Activated T-cell treated with anti-CD3 and anti-CD28 coated beads, Interleukin-2, amount 50 U/mL, for 48 hours (primary cell): ENCODE measurements at places on chromosomes 16 and 17.

DNA sequence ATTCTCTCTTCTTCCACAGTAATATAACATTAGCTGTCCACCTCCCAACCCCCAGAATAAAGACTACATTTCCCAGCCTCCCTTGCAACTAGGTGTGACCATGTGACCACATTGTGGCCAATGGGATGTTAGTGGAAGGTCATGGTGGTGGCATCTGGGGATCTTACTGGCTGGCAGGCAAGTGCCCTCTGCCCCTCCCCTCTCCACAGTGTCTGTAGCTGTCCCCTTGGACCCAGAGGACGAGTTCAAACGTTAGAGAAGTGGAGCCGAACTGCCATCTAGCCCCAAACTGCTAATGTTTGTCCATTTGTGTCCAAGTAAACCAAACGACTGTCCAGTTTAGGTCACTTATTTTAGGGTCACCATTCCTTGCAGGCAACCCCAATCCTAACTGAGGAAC lies 26.6 kb upstream of the KCNG4 start:
- DNase-seq: peak; percentile 31

DNA sequence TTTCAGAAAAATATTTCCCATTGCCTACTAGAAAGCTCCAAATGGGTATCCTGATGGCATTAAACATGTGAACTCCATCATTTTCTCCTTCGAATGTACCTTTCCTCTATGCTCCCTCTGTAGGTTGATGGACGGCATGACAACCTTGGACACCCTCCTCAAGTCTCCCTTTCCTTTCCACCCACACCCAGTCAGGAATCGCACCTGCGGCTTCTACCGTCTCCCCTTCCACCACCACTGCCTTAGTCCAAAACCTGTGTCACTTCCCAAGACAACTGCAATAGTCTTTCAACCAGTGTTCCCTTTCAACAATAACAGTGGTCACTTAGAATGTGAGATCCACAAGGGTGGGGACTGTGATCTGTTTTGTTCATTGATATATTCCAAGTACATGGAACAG lies 233.1 kb upstream of the AXIN2 start:
- no peak for DNase-seq

GRCh38 chr17:47316311-47316710 lies 7.4 kb upstream of the EFCAB13 start:
- DNase-seq: no peak

DNA sequence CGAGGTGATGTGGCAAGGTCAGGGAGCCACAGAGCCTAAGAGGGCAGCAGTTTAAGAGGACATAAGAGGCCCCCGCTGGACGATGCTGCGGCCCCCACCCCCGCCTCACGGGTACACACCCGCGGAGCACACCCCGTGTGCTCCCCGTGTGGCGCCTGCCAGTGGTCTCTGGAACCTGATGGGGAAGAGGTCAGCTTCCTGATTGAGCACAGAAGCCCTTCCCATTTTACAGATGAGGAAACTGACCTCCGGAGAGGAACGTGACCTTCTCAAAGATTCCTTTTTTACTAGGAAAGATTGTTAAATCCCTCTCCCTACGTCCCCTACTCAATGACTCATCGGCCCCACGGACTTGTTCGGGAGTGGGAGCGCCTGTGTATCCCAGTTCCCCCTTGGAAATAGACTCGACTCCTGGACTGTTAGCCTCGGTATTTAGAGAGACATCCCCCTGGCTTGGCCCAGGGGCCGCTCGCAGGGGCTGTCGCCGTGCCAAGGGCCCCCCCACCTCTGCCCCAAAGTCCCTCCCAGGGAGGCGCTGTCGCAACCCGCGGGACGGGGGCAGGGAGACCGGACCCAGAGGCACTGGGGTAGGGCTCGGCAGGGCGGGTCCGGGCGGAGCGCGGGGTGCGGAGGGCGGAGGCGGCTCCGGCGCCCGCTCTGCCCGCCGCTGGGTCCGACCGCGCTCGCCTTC lies at the start of gene ABCC3:
Gene ABCC3 (plus strand): TSS at position 658 of the 691 bp plus-strand sequence. CDS start 56 bp downstream, outside the sequence.
- DNase-seq: no peak

DNA sequence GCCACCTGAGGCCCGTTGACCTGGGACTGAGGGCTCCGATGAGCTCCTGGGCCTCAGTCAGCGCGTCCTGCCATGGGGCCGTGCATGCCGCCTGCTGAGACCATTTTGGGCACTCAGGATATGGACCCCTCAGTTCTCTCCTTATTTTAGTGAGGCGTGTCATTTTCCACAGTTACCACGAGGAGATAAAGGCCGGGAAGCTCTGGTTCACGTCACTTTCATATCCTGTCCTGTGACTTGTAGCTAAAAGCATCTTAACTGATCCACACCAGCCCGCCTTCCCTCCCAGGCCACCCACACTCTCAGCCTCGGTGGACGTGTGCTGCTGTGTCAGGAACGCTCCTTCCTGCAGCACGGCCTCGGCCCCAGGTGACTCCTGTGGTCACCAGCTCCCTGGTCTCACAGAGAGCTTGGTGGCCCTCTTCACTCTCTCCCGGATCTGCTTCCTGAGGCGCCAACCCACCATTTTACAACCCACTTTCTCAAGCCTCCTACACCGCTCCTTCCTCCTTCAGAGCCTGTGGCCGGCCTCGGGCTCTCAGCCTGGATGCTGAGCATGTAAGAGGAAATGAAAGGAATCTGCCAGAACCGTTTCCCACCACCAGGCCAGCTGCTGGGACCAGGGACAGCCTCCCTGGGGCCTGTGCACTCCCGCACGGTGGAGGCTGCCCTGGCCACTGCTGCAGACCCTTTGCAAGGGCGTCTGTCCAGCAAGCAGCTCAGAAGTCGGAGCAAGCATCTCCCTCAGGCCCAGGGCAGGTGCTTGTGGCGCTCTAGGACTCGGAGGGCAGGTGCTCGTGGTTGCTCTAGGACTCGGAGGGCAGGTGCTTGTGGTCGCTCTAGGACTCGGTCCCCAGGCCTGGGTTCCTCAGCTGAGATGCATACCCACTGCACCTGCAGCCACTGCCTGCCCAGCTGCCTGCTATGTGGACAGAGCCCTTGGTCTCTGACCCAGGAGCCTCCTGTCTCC lies 23.9 kb upstream of the FASN start:
- DNase-seq: no peak

- peak; percentile 23 for DNase-seq
Observed at GRCh38 chr17:39092692-39093230, 58.7 kb downstream of the PLXDC1 start.

- DNase-seq: peak; percentile 47
Observed at GRCh38 chr17:81710514-81711308, 1.4 kb upstream of the SLC25A10 start.

DNA sequence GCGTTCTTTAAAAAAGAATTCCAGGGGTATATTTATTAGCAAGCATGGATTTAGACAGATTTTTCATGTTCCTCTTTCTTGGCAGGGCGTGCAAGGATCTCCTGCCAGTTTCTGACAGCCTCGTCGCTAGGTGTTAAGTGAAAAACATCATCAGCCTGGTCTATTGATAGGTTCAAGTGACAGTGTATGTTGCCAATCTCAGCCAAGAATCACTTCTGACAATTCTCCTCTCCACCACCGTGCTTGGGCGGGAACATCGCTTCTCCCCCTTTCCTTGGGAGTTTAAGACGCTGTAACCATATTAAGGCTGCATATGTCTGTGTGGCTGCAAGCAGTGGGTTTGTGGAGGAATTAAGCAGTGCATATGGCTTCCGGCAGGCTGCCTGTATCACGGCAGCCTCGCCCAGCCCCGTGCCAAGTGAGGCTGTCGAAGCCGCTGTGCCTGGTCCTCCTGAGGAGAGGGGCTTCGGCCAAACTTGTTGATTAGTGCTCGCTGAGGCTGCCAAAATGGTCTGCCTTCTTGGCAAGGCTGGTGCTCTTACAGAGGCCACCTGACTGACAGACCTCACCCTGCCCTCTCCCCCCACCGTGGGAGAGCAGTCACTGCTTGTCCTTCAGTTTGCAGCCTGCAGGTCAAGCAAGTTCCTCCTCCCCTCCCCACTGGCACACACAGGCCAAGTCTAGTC lies 132.2 kb upstream of the MPHOSPH6 start:
- no peak for DNase-seq

DNA sequence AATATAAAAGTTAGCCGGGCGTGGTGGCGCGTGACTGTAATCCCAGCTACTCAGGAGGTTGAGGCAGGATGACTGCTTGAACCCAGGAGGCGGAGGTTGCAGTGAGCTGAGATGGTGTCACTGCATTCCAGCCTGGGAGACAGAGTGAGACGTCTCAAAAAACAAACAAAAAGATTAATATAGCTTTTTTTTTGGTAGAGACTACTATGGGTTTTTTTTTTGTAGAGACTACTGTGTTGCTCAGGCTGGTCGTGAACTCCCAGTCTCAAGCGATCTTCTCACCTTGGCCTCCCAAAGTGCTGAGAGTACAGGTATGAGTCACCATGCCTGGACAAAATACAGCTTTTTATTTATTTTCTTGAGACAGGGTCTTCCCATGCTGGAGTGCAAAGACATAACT lies 20.2 kb downstream of the ZNRF1 start:
- no peak for DNase-seq

DNA sequence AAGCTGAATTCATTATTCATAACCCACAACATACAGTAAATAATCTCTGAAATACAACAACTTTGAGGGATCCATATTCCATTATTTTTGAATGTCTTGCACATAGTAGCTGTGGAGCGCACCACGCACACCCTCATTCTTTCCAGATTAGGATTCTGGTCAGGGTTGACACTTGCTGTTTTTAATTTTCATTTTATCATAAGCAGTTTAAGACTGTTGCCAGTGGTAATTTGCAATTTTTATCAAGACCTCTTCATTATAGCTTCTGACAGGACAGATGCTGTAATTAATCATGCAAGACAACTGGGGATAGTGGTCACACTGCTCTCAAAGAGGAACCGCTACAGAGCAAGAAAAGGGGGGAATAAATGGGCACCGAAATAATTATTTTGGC lies 109.7 kb downstream of the TOX3 start:
- DNase-seq: no peak

GRCh38 chr17:58289869-58290268 lies 9.1 kb upstream of the MPO start:
- DNase-seq: no peak

- no peak for DNase-seq
Observed at GRCh38 chr17:44386182-44386525, 3.3 kb downstream of the ITGA2B start.

GRCh38 chr17:74206332-74206818 lies 2.9 kb downstream of the RPL38 start:
- DNase-seq: peak; percentile 33
